Cerebellar nuclear complex (tissue), 1 donor: ENCODE measurements at places on chromosomes 12 and 14.

DNA sequence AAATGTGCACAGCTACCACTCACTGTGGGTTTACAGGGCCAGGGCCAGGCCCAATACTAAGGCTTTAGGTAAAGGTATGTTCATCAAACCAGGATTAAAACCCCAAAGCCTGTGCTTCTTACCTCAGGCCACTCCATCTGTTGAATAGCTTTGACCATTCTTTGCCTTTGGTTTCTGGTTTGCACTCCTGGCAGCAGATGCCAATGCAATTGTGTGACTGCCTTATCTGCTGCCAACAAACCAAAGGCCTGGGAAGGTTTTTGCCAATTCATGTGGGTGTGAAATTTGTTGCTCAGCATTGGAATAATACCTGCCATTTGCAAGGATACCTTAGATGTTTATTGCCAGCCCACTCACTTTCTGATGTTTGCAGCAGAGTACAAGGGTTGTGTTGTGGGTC is 221.6 kb downstream of the C12orf75 start:
- DNase-seq = peak; percentile 5

DNA sequence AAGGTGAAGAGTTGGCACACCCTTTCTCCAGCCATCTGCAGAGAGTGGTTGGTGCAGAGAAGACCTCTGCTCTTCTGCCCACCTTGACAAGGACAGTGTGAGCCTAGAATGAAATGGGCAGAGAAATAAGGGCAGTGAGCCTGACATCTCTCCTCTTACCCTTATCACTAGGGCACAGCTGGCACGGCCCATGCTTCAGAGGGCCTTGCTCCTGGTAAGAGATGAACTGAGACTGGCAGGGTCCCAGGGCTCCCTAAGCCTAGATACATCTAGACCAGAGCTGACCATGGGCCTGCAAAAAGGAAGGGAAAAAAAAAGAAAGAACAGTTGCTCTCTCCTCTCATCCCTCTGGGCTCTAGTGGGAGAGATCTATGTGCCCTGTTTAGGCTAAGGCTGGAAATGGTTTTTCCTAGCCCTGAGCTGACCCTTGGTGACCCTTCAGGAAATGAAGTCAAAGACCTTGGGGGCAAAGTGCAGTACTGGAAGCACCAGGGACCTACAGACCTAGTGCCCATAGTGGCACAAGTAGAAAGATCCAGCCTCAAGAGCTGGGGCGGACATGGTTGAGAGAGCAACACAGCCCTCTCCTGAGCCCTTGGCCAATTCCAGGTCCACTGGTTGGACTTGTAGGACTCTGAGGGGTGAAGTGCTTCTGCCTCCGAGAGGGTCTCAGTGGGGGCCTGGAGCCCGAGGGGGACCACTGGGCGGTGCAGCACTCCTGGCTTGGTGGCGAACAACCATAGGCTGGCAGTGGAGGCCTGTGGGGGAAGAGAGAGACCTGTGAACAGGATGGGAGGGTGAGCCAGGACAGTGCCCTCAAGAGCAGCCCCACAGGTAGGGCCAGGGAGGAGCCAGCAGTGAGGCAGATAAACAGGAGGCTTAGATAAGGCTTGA is 22.0 kb downstream of the PRPF40B start:
- DNase-seq = no peak

DNA sequence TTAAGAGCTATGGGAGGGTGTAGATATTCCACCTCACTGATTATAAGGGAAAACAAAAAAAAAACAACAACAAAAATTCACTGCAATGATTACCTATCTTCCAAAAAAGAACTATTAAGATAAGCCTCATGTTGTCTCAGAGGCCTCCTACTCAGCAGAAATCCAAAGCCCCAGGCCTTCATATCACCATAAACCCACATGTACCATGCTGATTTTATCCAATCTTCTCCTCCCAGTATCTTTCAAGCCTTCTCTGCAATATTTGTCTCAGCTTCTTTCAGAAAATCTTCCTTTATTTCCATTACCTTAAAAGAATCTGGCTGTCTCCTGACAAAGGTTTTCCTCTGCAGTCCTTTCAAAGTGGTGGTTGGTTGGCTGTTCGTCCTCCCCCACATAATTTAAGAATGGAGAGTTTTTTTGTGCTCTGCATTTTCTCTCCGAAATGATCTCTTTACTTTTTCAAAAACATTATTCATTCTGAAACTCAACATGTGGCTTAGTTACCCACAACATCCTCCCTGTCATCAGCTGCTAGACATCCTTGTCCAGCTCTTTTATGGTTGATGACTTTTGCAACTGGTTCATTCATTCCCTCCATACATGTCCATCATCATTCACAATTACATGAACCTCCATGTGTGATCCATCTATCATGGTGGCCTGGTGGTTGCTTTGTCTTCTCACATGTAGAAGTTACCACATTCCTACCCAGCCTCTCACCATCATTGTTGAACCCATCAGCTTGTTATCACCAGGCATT is 2.9 kb upstream of the EPYC start:
- no peak for DNase-seq

GRCh38 chr12:53078425-53079225 is 565 bp downstream of the SPRYD3 start:
- no peak for DNase-seq

GRCh38 chr14:24960816-24961215 is 89.1 kb downstream of the STXBP6 start:
- no peak for DNase-seq

- no peak for DNase-seq
These were observed 266.9 kb downstream of the NOVA1 start for GRCh38 chr14:26330982-26331381.

GRCh38 chr12:4943067-4943937 is 33.6 kb downstream of the KCNA1 start:
- DNase-seq = no peak

DNA sequence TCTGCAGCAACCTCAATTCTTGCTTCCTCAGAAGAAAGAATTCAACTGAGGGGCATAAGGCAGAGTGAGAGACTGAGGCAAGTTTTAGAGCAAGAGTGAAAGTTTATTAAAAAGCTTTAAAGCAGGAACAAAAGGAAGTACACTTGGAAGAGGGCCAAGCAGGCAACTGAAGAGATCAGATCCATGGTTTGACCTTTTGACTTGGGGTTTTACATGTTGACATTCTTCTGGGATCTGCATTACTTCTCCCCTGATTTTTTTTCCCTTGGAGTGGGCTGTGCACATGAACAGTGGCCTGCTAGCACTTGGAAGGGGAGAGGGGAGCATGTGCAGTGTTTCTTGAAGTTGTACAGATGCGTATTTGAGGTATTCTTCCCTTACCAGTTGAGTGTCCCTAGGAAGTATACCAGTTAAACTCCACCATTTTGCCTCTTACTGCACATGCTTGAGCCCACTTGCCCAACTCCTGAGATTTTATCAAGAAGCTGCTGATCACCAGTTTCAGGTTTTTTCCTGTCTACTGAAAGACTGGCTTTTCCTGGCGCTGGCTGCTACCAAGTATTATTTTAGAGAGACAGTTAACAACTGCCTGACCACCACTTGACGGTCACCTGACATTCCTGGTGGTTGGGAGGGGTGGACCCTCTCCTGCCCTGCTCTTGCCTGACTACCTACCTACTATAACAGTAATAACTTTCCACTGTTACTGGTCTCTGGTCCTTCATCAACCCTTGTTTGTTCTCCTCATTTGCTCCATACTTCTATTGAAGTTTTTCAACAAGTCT is 26.0 kb upstream of the TMTC2 start:
- no peak for DNase-seq

DNA sequence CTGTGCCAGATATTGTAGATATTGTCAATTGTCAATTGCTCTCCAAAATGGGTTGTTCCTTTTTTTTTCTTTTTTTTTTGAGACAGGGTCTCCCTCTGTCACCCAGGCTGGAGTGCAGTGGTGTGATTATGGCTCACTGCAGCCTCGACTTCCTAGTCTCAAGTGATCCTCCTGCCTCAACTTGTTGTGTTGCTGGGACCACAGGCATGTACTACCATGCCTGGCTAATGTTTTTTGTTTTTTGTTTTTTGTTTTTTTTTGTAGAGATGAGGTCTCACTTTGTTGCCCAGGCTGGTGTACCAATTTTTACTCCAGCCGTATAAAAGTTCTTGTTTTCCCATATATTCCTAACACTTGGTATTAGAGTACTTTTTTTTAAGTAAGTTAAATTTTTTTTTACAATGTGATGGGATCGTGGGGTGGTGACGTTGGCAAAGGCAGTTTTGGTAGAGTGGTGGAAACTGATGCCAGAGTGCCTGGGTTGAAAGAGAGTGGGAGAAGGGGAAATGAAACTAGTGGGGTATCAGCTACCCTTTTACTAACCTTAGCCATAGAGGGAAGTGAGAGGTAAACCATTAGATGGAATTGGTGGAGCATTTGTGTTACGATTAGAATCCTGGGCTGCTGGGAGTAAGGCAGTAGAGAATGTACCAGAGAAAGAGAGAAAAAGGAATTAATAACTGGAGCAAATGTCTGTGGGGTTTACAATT is 33.0 kb upstream of the CFAP54 start:
- no peak for DNase-seq

DNA sequence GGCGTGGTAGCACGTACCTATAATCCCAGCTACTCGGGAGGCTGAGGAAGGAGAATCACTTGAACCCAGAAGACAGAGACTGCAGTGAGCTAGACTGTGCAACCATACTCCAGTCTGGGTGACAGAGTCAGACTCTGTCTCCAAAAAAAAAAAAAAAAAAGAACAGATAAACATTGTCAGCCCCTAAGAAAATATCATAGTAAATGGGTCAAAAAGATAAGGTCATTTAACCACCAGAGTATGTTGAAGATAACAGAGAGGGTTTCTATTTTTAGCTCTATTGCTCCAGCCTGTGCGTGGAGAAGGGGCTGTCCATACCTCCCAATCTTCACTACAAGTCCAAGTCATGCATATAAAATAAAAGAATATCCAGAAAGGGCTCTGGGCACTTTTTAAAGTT is 15.4 kb downstream of the LGMN start:
- no peak for DNase-seq

- DNase-seq = no peak
These were observed 35.8 kb upstream of the RNU6-7 start for GRCh38 chr14:32166029-32166428.

- DNase-seq = no peak
These were observed 99.3 kb downstream of the SPTSSA start for GRCh38 chr14:34362641-34363251.

GRCh38 chr12:121232977-121233627 is 23.2 kb downstream of the P2RX4 start:
- DNase-seq = no peak

DNA sequence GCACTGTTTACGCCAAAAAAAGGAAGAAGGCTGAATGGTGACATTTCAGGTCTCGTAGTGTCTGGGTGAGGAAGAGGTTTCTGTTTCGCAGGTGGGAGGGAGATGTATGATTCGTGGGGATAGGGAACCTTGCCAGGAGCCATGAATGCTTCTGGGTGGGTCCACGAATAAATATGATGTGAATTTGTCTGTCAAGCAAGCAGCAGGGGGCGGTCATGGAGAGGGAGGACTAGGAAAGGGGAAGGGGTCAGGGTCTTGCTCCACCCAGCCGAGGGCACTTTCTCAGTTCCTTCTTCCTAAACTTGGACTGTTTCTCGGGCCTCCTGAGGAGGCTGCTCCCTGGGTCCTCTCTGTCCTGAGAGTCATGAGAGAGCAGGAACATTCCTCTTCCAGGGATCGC is 72.5 kb downstream of the LGMN start:
- no peak for DNase-seq

GRCh38 chr12:76003355-76003638 is 28.3 kb downstream of the PHLDA1 start:
- no peak for DNase-seq

DNA sequence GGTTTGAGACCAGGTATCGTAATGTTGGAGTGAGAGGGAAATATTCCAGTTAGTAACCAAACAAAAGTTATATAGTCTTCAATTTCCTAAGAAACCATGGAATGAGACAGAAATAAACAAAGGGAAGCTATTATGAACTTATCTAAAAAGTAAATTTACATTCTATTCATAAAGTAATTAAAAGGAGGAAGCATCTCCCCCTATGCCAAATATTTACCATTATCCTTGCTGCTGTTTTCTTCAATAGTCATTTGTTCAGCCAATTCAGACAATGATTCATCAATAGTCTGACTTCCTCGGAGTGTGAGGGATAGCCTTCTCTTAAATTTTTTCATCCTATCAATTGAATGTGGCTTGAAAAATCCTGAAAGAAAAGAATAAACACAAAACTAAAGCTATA is 65.7 kb downstream of the CDK17 start:
- DNase-seq = no peak
